ENCODE measurements at places on chromosomes 5 and 9. TPM values are rescaled to one million over a fixed set of nuclear protein-coding genes. Genes with fewer than 3 reads are reported as not detected.

The PCDHA1 gene
- under 0.01 TPM for total RNA-seq

The SCGB3A2 gene
- not detected for total RNA-seq

The PHF24 gene
- total RNA-seq: 0.13 TPM

The MGAT1 gene
- total RNA-seq: 67.6 TPM

The ZNF367 gene
- total RNA-seq: 15.9 TPM

The CEP72 gene
- 2.0 TPM for total RNA-seq

The INVS gene
- total RNA-seq: 30.7 TPM

The GCNT4 gene
- total RNA-seq: 3.5 TPM

The STK32A gene
- total RNA-seq: 3.4 TPM

The LRRC26 gene
- total RNA-seq: not detected

The SLCO4C1 gene
- total RNA-seq: not detected

The AK8 gene
- 0.40 TPM for total RNA-seq

The MCIDAS gene
- total RNA-seq: not detected

The ST8SIA4 gene
- 0.26 TPM for total RNA-seq

The PCDHB9 gene
- 0.44 TPM for total RNA-seq

The HAVCR1 gene
- total RNA-seq: not detected

The RECK gene
- 25.1 TPM for total RNA-seq

The SH3GL2 gene
- not detected for total RNA-seq

The CD14 gene
- 1.6 TPM for total RNA-seq

The CER1 gene
- not detected for total RNA-seq

The SLC45A2 gene
- total RNA-seq: 0.19 TPM

The SPOCK1 gene
- 50.3 TPM for total RNA-seq

The F12 gene
- total RNA-seq: 0.25 TPM

The SPATA9 gene
- not detected for total RNA-seq

The ANKRD31 gene
- 0.13 TPM for total RNA-seq

The EPB41L4A gene
- 11.9 TPM for total RNA-seq

The ADGRD2 gene
- not detected for total RNA-seq

The ENHO gene
- not detected for total RNA-seq

The SURF4 gene
- total RNA-seq: 497 TPM

The TCF7 gene
- 2.8 TPM for total RNA-seq

The CDC20B gene
- total RNA-seq: 0.06 TPM

The IRX1 gene
- total RNA-seq: 0.53 TPM

The ZDHHC12 gene
- total RNA-seq: 23.3 TPM

The BARHL1 gene
- not detected for total RNA-seq
